ENCODE measurements at places on chromosomes 1 and 21.

DNA sequence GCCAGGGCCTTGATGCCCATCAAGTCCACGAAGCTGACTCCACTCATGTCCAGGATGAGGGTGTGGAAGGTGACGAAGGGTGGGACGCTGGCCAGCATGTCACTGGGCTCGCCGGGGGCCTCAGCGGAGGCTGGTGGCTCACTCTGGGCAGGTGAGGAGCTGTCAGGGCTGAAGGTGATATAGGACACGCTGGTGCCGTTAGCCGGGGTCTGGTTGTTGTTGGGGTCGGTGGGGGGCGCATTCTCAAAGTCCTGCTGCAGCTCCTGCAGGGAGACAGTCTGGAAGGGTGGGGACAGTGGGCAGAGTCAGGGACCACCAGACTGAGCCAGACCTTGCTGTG is 21.7 kb downstream of the SLC26A9 start:
- no peak for DNase-seq

DNA sequence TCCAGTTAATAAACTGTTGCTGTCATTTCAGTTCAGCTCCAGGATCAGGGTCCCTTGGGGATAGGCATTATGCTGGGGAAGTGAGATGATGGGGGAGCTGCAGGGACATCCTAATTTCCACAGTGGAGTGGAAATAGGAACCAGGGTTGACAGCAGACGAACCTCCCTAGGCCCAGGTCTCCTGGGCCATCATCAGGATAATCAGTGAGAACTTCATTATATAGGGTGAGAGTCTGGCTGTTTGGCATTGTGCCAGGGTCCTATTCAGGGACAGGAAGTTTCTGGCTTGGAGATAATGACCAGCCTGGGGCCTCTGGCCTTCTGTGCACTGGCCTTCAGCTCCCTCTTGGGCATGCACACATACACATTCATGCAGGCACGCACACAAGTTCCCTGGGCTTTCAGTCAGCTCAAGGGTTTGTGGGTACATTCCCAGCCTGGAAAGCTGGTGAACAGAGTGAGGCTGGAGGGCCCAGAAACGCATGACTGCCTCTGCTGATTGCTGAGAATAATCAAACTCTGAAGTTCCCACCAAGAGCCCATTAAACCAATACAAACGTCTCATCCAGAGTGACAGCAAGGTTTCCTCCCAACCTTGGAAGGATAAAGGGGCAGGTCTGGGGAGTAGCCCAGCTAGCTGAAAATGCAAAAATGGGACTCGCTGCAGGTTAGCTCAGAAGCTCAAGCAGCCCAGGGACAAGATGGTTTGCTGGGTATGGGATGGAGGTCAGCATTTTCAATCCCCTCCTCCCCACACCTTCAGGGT is 13.9 kb upstream of the LRIG2 start:
- no peak for DNase-seq

GRCh38 chr1:110242731-110243130 is 32.6 kb downstream of the KCNC4 start:
- no peak for DNase-seq

GRCh38 chr1:47189844-47190508 is at the start of gene PDZK1IP1:
Gene PDZK1IP1 (minus strand): TSS chr1:47190036. CDS start chr1:47189932, 104 bp downstream.
- no peak for DNase-seq

GRCh38 chr1:179816196-179816960 is 61.2 kb downstream of the TOR1AIP2 start:
- DNase-seq, result peak; percentile 38

- no peak for DNase-seq
Observed at GRCh38 chr1:10444795-10445397, 4.9 kb upstream of the CORT start.

GRCh38 chr1:220184506-220184905 is 87.7 kb downstream of the RAB3GAP2 start:
- no peak for DNase-seq

DNA sequence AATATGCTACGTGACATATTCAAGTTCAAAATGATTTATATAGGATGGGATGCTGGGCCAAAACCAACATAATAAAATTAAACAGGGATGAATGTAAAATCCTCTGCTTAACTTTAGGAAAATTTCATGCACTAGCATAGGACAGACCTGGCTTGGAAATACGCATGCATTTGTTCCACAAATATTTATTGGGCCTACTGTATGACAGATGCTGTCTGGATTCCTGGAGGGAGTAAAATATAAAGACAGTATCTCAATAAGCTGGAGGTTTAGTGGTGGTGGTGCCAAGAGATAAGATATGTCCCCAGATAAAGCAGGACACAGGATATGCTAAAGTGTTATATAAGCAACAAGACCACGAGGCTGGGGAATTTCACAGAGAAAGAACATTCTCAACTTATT is 15.1 kb downstream of the RCSD1 start:
- DNase-seq, result no peak

- no peak for DNase-seq
Observed at GRCh38 chr1:34361121-34361520, 184.4 kb downstream of the C1orf94 start.

DNA sequence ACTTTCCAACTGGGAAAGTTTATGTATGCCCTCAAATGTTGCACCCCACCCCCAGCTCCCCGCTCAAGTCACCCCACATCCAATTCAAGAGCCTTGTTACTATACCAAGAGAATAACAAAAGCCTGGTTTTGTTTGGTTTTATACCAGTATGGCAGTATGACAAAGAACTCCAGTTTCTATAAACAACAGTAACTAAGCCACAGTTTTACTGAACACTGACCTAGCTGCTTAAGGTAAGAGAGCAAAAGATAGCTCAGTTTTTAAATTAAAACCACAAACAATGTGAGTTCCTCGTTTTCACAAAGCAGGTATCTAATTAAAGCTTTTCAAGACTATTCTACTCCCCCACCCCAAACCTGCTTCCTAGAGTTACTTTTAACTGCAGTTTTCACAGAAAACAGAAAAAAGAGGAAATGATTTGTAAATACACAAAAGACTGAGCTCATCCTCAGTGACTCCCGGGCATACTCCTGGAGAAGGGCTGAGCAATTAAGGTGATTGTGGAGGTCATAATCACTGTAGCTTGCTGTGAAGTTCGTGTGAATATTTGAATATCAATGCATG is 59.3 kb upstream of the LHX8 start:
- DNase-seq, result no peak

GRCh38 chr1:210074904-210075303 is 136.9 kb downstream of the SYT14 start:
- no peak for DNase-seq

- no peak for DNase-seq
Observed at GRCh38 chr1:155947292-155947691, 5.9 kb downstream of the RXFP4 start.

- DNase-seq, result no peak
Observed at GRCh38 chr21:36859744-36860501, 106.5 kb downstream of the HLCS start.

GRCh38 chr1:224980181-224980580 is 50.7 kb downstream of the DNAH14 start:
- no peak for DNase-seq

GRCh38 chr1:222251847-222252246 is 296.1 kb downstream of the HHIPL2 start:
- DNase-seq, result no peak

GRCh38 chr1:200991097-200991614 is 32.4 kb downstream of the KIF21B start:
- DNase-seq, result no peak

- peak; percentile 99 for DNase-seq
Observed at GRCh38 chr1:37792943-37793686, 532 bp upstream of the MANEAL start.

DNA sequence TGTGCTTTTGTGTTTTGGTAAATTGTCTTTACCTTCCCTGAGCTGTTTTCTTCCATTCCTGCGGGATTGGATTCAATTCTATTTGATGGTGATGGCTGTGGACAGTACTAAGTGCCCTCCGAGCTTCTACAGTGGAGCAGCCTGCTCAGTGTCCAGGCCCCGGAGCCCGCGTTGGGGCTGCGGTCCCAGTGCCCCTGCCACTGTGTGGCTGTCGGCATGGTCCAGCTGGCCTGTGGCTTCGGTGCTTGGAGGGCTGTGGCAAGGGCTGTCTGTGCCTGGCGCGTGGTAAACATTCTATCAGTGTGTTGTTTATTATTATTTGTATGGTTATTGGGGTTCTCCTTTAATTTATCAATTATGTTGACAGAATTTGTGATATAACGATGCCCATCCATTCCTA is 109.1 kb upstream of the COL6A1 start:
- no peak for DNase-seq

GRCh38 chr1:220680085-220680687 is 10.0 kb upstream of the C1orf115 start:
- DNase-seq, result peak; percentile 32

DNA sequence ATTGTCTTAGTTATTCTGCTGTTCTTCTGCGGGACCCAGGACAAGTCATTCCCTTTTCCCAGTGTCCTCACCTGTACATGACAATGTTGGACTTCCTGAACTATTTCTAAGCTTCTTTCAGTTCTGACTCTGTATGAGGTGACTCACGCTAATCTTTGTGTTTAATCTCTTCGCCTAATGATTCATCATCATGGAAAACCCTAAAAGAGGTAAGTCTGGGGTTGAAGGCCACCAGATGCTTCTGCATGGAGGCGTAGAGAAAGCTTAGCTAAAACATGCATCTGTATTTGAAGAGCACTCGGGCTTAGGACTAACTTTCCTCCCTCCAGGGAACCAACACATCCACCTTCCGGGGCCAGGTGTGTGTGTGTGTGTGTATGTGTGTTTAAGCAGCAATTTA is 7.4 kb downstream of the SPRR5 start:
- DNase-seq, result no peak

DNA sequence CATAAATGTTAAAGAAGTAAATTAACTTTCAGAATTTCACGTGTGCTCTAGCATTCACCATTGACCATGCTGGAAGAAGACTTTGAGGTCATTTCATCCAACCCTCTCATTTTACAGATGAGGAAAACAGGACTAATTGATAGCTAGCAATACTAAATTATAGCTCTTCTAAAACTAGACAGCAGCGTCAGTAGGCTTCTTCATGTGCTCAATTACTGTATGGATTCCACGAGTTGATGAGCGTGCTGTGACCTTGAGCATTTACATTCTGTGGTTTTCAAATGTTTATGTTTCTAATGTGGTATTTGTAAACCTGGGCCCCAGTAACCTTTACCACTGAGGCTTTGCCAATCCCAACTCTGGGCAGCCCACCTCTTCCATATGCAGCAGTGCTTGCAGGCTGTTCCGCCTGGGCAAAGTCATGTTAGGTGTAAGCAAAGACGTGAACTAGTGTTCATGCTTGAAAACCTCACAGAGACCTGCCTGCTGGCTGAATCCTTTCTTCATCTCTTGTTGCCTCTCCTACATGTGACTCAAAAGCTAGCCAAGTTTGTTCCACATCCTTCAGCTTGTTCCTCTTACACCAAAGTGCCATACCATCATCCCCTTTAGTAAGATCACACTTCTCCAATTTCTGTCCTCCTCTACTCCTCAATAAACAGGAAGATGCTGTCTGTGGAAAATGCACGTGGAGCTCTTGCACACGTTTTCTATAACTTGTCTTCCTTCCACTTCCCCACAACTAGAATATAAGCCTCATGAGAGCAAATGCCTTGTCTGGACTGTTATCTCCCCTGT is 17.2 kb downstream of the KCNJ15 start:
- no peak for DNase-seq

DNA sequence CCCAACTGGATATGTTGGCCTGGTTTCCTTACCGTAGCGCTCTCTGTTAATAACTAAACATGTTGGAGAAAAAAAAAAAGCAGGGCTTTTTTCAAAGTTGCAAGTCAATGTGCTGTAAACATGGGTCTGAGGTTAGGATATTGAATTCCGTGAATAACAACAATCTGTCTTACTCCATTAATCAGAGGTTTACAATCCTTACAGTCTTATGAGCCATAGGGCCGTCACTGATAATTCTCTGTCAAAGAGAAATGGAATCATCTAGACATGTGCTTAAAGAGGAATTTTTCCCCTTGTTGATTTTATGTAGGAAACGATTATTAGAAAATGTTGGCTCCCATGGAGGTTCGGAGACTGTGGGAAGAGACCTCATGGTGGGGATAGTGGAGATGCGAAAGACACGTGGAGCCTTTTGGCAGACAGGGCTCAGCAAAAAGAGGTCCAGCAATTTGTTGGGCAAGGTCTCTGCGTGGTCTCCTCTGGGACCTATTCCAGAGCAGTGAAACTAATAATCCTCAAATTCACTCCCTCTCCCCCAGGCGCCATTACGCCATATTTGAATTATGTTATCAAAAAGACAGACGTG is 83.5 kb upstream of the CLDN14 start:
- DNase-seq, result no peak

- no peak for DNase-seq
Observed at GRCh38 chr21:42387164-42387563, 8.7 kb downstream of the TMPRSS3 start.

DNA sequence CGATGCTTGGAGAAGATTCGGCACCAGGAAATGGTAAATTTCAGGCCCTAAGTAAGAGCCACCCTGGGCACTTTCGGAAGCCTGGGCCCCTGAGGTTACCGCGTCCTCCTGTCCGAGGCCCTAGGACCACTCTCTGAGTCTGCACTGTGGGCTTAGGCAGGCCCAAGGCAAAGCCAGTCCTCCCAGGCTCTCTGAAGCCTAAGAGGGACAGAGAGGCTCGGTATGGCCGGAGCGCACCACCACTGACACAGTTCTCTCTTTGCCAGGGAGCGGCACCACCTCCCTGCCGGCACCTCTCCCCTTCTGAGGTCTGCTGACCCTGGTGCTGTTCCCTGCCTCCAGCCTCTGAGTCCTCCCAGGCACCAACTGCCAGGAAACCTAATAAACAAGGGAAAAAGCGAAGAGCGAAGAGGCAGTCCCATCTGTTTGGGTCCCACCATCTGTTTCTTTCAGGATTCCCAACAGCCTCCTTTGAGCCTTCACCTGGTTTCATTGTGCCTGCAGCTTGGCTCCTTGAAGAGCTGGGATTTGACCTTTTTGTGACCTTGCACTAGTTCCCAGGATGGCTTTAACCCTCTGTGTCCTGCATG is 57.7 kb downstream of the VWA5B1 start:
- no peak for DNase-seq

DNA sequence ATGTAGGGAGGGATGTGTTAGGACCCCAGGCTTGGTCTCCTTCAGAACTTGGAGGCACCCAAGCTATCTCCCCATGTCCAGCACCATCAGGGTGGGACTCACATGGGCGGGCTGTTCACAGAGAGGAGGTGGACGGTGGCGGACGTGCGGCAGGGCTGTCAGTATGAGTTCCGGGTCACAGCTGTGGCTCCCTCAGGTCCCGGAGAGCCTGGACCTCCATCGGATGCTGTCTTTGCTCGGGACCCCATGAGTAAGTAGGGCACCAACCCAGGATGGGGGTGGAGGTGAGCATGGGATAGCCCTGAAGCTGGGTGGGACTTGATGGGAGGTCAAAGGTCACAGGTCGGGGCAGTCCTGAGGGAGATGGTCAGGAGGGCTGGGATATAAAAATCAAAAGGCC is 27.8 kb downstream of the IGFN1 start:
- no peak for DNase-seq

GRCh38 chr1:18654599-18654998 is 24.0 kb downstream of the PAX7 start:
- DNase-seq, result no peak

DNA sequence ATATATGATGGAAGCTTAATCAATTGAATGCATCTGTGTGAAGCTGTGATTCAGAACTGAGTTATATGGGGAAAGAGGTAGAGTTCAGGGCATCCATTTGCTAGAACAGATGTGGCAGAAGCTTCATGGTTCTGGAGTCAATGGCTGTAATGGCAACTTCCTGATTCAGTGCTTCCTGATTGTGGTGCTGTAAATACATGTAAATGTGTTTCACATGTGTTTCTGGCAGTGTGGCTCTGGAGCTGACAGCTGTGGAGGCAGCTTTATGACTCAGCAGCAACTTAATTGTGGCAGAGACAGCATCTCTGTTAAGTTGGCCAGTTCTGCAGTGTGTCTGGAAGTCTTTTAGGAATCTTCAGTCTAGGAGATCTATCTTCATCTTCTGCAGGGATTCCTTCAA is 226.6 kb upstream of the ZRANB2 start:
- no peak for DNase-seq

Data from NCI-H510A treated with DMSO at 0.1 percent for 48 hours (cell line).